ENCODE measurements at places on chromosomes 7 and 10.

DNA sequence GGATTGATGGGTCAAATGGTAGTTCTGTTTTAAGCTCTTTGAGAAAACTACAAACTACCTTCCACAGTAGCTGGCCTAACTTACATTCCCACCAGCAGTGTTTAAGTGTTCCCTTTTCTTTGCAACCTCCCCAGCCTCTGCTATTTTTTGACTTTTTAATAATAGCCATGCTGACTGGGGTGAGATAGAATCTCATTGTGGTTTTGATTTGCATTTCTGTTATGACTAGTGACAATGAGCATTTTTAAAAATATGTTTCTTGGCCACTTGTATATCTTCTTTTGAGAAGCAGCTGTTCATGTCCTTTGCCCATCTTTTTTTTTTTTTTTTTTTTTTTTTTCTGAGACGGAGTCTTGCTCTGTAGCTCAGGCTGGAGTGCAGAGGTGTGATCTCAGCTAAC lies 155.2 kb upstream of the BMPER start:
- DNase-seq, result no peak

GRCh38 chr7:157301610-157302120 lies 35.1 kb upstream of the DNAJB6 start:
- DNase-seq, result no peak

DNA sequence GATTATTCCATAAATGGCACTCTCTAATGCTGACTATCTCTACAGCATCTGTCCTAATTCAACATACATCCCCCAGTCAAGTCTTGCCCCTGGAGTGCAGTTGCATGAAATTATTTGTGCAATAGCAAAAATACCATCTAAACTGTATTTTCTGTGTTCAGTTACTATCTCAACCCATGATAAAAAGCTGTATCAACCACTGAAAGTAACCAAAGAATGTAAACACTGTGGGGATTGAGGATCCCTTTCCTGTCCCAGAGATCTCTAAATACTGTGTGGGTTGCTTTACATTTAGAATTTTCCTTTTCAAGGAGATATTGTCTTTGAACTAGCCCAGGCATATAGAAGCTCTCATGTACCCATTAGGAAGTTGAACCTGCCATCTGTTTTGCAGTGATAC lies 23.9 kb upstream of the DGKI start:
- DNase-seq, result no peak

DNA sequence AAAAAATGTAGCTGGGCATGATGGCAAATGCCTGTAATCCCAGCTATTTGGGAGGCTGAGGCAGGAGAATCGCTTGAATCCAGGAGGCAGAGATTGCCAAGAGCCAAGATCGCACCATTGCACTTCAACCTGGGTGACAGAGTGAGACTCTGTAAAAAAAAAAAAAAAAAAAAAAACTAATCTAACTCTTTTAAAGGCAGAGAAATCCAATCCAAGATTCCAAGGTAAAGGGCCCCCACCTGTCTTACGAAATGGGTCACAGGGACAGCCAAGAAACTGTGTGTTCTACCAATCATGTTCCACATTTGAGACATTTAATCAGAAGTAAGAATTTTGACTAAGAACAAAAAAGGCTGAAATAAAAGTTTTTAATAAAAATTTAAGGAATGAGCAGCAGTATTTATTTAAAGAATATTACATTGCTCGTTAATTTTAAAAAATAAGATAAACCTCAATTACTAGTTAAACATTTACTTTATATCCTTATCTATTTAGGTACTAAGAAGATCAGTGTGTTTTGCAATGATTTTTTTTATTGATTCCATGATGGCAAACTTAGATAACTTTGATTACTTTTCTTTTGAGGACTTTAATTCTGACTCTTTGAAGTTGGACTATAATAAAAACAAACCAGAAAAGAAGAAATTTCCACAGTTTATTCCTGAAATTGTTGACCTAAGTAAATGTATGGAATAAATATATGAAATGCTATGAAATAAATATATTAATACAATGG lies 6.7 kb upstream of the OAT start:
- DNase-seq, result no peak

DNA sequence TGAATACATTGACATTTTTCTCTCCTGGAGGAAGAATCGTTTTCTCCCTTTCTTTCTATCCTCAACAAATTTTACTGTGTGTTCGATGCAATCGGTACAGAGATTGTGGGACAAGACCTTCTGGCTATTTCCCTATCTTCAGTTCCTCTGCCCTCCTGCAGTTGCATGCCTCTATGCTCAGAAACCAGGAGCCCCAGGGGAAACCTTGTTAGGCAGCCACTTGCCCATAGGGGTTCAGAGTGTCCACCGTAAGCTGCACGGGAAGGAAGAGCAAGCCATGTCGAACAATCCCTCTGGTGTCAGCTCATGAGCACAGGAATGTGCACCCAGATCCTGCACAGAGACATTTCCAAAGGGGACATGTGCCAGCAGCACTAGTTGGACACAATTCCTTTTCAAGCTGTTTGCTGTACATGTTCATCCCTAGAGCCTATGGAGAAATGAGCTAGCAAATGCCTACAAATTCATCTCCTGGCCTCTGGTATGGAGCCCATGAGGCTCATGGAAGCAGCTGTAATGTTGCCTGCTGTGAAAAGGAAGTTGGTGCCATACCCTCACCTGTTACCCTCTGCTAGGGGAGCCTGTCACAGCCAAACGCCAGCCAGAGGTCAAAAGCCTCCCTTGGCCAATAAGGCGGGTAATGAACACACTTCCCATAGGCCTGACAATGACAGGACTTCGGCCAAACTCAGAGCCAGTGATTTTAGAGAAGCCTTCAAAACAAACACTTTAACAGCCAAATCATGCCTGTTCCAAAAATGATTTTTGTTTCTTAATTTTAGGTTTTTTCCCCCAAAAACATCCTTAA lies 35.9 kb upstream of the ASAH2 start:
- DNase-seq, result no peak

- no peak for DNase-seq
Measured at GRCh38 chr7:48964074-48964473, 39.7 kb downstream of the CDC14C start.

DNA sequence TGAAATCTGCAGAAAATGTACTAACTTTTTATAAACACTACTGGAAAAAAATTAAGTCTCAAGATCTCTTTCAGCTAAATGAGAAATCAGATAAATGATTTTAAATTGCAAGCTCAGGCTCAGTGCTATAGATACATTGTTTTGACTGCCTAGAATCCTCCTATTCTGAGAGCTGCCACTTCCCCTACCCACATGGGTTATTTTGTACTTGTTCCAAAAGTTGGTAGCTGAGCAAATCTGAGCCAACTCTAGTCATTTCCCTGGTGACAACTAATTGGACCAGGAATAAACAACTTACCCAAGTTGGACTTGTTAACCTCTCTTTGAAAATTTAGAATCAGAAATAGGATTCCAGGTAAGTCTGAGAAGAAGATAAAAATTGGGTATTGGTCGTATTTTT lies 202.1 kb downstream of the MBL2 start:
- DNase-seq, result no peak

GRCh38 chr10:62376071-62377025 lies 2.2 kb downstream of the ZNF365 start:
- DNase-seq, result no peak

DNA sequence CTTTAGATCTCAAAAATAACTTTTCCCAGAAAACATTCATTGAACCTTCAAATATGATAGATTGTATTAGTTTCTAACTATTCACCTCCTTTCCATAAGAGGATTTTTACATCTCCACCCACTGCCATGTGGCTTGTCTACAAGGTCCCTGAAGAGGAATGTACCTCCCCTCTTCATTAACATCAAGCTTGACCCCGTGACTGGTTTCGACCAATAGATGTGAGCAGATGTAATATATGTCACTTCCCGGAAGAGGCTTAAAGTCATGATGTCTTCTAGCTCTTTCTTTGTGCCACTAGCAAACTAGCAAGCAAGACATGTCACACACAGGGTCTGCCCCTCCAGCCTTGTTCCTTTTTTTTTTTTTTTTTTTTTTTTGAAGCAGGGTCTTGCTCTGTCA lies 6.9 kb downstream of the BAZ1B start:
- no peak for DNase-seq
